Hematopoietic multipotent progenitor cell treated with erythropoietin and hydrocortisone succinate and interleukin-3 and kit ligand, for 17 days (in vitro differentiated cells): ENCODE measurements at places on chromosomes 4 and X.
A peak's percentile ranks its signal among the peaks of the same experiment; 100 is the strongest.

GRCh38 chr4:79598801-79599200 is 190.8 kb upstream of the GK2 start:
- DNase-seq, result no peak

- DNase-seq, result peak; percentile 87
Observed at GRCh38 chr4:103011378-103012025, 8.0 kb downstream of the SLC9B1 start.

DNA sequence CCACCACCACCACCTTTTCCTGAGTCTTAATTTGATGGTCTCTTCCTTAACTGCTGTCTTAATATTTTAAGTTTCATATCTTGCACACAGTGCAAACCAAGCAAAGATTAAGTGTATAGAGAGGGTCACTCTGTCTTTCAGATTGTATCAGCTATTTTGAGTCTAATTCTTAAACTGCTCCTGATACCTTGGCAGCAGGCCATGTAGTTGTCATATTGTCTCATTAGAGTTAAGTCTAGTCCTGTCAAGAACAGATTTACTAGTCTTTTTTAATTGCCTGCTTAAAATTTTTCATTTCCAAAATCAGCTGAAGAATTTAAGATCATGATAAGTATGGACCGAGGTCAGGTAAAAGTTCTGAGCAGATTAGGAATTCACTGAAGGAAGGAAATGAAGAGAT is 51.5 kb downstream of the FHIP1A start:
- no peak for DNase-seq

GRCh38 chrX:95919605-95920004 is 765.0 kb upstream of the DIAPH2 start:
- no peak for DNase-seq

DNA sequence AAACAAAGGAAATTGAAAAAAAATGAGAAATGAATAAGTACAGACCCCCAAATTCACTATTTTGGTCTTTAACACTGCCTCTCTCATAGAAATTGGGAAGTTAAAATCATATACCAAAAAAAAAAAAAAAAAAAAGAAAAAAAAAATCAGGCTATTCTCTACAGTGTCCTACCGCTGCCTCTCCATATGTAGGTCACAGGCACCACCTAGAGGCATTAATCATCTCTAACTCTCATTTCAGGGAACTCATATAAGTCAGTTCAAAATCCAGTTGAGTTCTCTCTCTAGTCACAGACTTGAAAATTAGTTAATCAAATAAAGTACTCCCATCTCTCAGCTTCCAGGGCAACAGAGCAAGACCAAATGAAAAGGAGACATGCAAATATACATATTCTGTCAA is 47.9 kb downstream of the COX18 start:
- DNase-seq, result no peak

- peak; percentile 52 for DNase-seq
Observed at GRCh38 chrX:24646745-24647182, 383 bp downstream of the PCYT1B start.

DNA sequence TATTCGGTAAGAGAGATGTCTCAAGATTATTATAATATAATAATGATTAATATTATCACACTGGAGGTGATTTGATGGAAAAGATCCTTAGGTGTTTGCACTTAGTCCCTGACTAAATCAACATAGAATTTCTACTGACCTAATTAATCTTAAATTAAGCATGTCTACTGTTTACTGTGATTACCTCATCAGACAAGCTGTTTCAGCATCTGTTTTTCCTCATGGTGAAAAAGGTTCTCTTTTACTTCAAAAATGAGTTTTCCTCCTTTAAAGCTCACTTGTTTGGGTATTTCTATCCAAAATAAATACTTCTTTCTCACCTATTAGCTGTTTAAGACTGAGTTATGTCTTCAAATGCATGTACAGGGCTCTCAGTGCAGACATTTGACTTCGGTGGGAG is 407.8 kb downstream of the NKX6-1 start:
- no peak for DNase-seq

- DNase-seq, result no peak
Observed at GRCh38 chrX:2451501-2452316, 49.1 kb downstream of the DHRSX start.

DNA sequence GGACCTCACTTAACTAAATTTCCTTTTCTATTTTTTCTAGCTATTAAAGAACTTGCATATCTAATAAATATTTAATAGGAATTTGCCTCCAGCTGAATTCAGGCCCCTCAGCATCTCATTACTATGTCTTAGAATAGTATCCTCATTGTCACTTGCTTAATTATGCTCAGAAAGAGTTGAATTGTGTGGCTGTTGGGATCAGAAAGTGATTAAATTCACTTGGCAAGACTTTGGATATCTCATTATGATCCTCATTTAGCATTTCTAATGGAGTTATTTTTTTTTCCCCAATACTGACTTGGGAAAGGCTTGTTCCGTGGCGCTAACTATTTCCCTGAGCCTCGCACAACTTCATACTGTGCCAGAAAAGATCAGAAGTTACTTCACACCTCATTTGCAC is 158.8 kb downstream of the IDS start:
- no peak for DNase-seq

GRCh38 chr4:14035076-14035475 is 407.6 kb upstream of the BOD1L1 start:
- no peak for DNase-seq

GRCh38 chr4:15235135-15235534 is 192.7 kb upstream of the C1QTNF7 start:
- DNase-seq, result no peak

GRCh38 chr4:168955674-168956073 is 54.4 kb downstream of the CBR4 start:
- DNase-seq, result no peak

- no peak for DNase-seq
Observed at GRCh38 chr4:40572692-40573310, 56.9 kb downstream of the RBM47 start.

GRCh38 chrX:13085526-13085925 is 41.1 kb upstream of the FAM9C start:
- no peak for DNase-seq

- no peak for DNase-seq
Observed at GRCh38 chrX:20742106-20742505, 475.4 kb upstream of the RPS6KA3 start.

GRCh38 chr4:2932951-2933565 is 30.1 kb downstream of the NOP14 start:
- DNase-seq, result no peak

DNA sequence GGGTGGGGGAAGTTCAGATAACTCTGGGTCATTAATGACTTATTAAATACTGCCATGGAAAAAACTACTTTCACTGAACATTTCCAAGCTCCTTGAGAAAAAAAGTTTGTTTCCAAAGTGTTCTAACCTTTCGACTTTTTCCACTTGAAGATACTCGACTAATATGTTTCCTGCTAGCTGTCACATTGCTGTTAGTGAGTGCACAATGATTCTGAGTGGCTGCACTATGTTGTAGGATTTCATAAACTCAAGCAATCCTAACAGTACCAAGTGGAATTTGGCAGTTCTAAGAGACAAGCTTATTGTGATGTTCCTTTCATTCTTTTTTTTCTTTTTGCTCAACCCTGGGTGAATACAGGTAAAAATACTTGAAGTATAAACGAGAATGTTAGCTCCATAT is 33.4 kb downstream of the GRXCR1 start:
- no peak for DNase-seq

DNA sequence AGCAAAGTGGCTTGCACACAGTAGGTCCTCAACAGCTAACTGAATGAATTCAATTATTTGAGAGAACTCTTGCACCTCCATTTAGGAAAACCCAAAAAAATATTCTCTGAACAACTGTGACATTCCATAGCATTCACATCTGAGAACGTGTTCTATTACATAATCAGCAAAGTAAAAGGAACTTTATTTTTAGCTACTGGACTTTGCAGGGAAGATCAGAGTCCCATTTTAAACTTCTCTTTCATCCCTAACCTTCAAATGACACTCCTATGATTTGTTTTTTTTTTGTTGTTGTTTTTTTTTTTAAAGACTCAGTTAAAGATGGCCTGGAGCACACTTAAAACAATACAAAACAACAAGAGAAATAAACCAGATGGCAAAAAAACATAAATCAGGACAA is 30.9 kb downstream of the RAI2 start:
- no peak for DNase-seq

DNA sequence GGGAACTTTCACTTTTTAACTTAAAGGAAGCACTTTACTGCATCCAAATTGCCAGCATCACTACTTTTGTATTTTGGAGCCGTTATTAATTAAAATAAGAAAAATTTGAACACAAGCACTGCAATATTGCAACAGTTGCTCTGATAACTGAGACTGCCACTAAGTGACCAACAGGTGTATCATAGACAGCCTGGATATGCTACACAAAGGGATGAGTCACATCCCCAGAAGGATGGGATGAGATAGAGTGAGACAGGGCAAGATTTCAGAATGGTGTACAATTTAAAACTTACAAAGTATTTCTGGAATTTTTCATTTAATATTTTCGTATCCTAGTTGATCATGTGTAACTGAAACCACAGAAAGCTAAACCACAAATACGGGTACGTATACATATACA is 204.1 kb downstream of the MAPK10 start:
- DNase-seq, result no peak

GRCh38 chrX:143165778-143166177 is 140.1 kb downstream of the SPANXN4 start:
- no peak for DNase-seq

GRCh38 chr4:108036213-108036612 is 46.5 kb downstream of the HADH start:
- no peak for DNase-seq

- DNase-seq, result no peak
Observed at GRCh38 chr4:177451108-177451500, 8.9 kb upstream of the AGA start.
